Activated CD4-positive, alpha-beta T cell treated with anti-CD3 and anti-CD28 coated beads, Interleukin-2, amount 10 ng/mL, durations not matched to agents 24 days and 14 days (primary cell): ENCODE measurements at places on chromosomes 6 and 20.

DNA sequence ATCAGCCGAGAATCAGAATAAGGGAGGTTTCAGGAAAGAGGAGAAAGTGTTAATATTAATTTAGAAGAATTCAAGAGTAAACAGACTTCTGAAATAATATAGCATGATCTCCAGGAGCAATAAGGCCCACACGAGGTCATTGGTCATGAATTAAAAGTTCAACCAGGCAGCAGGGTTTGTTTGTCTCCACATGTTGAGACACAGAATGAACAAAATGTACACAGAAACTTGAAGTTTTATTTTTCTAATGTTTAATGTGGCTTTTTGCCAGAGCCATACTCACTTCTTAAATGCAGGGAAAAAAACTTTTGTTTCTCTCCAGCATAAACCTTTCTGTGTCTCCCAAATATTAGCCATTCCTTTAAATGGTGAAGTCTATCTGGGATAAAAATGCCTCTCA, 504.5 kb downstream of the HDGFL1 start:
- DNase-seq = no peak

DNA sequence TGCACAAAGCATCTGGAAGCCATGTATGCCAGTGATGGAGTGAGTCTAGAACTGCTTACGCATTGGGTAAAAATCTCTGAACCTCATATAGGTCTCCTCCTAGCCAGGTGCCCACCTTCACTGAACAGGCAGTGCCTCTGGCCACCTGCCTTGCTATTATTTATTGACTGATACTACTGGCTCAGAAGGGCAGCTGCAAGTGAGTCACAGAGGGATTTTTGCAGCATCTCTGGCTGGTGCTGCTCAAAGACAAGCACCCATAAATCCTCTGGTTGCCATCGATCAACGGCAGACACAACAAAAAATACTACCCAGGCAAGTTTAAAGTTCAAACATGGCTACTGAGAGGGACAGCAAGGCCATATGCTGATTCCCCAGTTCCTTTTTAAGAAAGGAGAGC, 279.4 kb downstream of the UBE3D start:
- DNase-seq = no peak

- DNase-seq = no peak
Measured at GRCh38 chr6:31293343-31293742, 21.5 kb upstream of the HLA-C start.

DNA sequence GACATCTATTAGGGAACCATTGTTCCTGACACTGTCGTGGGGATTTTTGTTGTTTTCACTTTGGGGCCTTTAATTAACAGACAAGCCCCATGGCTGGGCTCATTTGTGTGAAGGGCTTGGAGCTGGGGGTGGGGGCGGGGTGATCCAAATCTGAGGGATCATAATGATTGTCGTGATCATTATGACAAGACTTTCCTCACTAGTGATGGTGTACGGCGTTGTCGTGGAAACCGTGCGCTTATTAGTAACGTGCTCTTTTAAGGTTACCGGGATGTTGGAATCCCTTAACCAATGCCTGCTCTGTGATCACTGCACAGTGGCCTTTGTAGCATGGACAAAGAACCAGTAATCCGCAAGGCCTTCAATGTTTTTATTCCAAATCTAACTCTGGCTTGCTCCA, 18.6 kb downstream of the PDYN start:
- no peak for DNase-seq

GRCh38 chr6:54899986-54900385, 53.4 kb downstream of the FAM83B start:
- no peak for DNase-seq

GRCh38 chr20:21340991-21341697, 38.0 kb downstream of the XRN2 start:
- no peak for DNase-seq
